Left lobe of liver (tissue), 2 donors: ENCODE measurements at places on chromosomes 2 and 18.
A peak's percentile ranks its signal among the peaks of the same experiment; 100 is the strongest.

- no peak for DNase-seq
Observed at GRCh38 chr2:98569197-98569793, 39.0 kb downstream of the COA5 start.

DNA sequence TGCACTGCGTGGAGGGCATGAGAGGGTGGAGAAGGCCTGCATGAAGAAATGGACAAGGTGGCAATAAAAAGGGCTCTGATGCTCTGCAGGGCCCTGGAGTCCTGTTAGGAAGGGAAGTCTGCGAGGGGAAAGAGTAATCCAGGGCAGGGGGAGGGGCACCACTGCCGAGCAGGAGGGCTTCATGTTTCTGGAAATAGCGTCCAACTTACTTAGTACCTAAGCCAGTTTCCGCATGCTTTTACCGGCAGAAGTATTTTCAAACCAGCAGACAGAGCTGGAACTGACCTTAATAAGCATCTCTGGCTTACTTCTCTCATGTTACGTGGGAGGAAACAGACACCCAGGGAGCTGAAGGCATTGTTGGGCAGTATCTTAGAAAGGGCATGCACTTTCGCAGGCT, 156.7 kb downstream of the GALNT14 start:
- DNase-seq, result no peak

- DNase-seq, result no peak
Observed at GRCh38 chr2:36562973-36563532, 34.9 kb downstream of the FEZ2 start.

GRCh38 chr18:78090584-78090983, 840.9 kb downstream of the GALR1 start:
- DNase-seq, result no peak

DNA sequence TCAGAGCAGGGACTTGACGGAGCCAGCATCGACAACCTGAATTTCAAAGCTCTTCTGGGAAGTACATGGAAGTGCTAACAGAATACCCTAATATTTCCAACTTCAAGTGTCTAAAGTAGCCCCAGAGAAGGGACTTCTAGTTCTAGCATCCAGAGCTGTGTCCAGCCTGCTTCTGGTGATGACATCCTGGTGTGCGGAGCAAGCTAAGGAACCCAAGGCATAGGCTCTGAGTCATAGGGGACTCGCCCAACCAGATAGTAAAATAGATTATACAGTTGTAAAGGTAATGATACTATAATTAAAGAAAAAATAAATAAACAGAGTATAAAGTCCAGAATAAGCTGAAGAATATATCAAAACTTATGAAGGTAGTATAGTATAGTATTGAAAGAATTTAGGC, 108.1 kb upstream of the SERPINE2 start:
- DNase-seq, result no peak

GRCh38 chr2:218995972-218996711, 2.9 kb upstream of the CRYBA2 start:
- peak; percentile 91 for DNase-seq

GRCh38 chr18:7415081-7415894, 151.8 kb upstream of the PTPRM start:
- DNase-seq, result no peak

DNA sequence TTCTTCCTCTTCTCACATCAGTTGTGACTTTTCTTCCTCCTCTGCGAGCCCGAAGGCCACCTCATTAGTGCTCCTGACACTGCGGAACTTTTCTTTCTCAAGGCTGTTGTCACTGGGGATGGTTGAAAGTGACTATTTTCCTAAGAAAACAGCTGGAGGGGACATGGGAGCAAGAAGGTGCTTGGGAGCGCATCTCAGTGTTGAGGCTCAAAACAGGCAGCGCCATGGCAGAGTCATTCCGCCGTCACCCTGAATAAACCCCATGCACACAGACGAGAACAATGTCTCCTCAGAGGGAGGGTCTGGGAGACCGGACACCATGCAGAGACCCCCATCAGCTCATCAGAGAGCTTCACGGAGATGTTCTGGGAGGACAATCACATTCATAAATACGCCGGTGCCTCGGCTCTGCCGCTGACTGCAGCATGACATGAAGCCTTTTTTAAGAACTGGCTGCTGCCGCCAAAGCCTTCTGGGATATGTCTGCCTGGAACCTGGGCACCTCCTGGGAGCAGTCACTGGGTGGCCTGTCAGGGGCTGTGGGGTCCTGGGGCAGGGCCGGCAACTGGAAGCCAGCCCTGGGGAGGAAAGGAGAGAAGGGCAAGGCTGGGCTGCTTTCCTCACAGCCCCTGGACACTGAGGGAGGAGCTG, 19.2 kb downstream of the ATOH8 start:
- DNase-seq, result no peak

GRCh38 chr18:48611203-48611602, 72.4 kb downstream of the CTIF start:
- no peak for DNase-seq

DNA sequence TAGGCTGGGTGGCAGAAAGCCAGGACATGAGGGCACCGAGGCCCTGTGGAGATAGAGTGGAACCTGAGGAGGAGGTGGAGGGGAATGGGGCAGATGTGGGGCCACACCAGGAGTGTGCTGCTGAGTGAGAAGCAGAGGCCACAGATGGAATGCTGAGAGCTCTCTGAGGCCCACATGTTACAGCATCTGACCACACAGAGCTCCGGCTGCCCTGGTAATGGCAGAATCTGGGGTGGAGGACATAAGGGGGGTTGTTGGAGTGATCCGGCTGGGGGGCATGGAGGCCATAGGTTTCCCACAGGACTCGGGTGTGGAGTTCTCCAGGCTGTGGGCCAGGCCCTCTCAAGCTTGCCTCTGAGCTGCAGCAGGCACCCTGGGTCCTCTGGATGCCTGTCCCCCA, 3.8 kb downstream of the MZT2B start:
- DNase-seq, result no peak

- DNase-seq, result no peak
Observed at GRCh38 chr2:39108377-39108776, 12.5 kb downstream of the SOS1 start.

DNA sequence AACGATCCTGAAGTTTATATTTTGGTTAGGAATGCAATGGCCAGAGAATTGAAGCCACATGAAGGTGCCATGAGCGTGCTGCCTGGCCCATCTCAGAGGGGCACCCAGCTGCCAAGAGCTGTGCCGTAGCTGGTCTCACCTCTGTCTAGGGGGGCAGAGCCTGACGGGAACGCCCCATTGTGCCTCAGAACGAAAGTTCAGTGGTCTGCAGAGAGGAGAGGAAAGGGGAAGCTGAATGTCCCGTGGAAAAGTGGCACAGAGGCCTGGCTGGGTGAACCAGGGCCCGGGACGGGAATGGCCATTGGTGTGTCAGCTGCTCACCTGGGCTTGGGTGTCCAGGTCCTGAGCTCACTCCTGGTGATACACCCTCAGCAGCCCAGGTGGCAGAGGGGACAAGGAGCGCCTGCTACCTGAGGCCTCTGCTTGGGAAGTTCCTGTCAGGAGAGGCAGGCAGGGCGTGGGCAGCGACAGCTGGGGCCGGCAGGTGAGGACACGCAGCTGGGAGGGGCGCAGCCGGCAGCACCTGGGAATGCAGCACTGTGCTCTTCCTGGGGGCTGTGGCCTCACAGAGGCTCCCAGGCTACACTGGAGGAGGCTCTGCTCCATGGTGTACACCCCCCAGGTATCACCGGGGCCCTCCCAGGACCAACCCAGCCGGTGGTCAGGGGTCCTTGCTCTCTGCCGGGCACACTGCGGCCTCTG, 67.3 kb downstream of the PARD6G start:
- DNase-seq, result no peak

DNA sequence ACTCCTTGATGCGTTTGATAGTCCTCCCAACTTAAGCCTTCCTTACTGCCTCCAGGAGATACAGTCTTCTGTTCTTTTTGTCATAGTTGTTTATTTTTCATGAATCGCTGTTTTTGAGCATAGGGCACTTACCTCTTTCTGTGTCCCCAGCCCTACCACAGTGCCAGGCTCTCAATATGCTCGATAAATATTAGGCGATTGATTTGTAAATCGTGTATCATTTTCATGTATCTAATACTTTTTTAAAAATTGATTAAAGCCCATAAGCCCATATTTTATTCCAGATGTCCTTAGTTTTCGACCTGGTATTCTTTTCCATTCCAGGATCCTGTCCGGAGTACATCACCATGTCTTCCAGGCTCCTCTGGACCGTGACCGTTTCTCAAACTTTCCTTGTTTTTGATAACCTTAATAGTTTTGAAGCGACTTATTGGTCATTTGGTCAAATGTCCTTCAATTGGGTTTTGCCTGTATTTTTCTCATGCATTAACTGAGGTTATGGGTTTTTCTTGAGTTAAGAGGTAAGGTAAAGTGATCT, 444 bp upstream of the MMADHC start:
- no peak for DNase-seq

DNA sequence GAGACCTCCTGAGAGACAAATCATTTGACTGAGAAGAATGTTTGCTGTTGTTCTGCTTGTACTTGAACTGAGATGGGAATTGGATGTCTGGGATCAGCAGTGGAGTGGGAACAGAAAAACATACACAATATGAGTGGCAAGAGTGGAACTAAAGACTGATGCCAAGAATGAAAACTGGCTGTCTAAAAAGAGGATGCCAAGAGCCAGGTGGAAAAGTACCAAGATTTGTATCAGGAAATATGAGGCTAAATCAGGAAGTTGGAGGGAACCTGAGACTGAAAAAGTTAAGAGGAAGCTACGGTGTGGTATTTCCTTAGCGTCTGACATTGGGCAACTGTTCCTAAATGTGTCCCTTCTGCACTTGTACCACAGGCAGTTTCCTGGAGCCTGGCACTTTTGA, 440.9 kb upstream of the CELF4 start:
- DNase-seq, result no peak

DNA sequence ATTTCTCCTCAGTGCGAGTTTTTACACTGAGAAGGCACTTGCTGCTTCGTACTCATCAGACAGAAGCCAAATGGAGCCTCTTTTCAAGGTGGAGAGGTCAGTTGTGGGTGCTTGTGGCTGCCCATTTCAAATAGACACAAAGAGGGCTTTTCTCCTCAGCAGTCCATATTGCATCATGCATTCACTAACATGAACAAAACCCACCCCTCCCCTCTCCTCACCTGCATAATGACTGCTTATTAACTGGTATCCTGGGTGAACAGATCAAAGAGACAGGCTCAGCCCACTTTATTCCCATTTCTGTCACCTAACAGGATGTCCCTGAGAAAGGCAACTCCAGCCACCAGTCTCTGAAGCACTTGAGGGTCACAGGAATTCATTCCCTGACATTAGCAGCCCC, 28.9 kb downstream of the KLF7 start:
- no peak for DNase-seq

DNA sequence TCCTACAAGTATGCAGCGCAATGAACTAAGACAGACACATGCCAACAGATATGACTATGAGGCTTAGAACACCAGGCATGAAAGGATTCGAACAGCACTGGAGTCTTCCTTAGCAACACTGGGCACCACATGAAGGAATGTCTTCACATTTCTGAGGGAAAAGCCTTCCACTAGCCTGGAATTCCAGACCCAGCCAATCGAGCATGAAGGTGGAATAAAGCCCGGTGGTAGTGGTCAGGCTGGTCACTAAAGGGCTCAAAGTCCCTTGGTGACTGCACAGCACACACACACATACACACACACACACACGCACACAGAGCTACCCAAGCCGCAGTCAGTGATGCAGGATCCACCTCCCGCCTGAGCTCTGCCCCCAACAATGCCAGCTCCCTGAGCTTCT, 19.7 kb upstream of the SFXN5 start:
- DNase-seq, result peak; percentile 65

DNA sequence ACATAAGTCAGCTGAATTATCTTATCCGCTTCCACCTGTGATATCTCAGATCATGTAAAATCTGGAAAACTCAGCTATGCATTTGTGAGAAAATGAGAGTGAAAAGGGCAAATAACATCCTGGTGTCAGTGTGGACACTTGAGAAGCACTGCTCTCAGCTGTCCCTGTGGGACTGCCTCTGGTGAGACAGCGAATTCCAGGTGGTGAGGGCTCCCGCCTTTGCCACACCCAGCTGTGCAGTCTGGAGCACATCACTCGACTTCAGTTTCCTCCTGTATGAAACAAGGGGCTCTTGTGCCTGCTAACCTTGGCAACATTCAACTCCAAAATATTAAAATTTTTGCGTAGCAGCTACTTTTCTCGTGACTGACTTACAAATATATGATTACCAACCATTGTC, 194.9 kb upstream of the BOD1L2 start:
- no peak for DNase-seq

DNA sequence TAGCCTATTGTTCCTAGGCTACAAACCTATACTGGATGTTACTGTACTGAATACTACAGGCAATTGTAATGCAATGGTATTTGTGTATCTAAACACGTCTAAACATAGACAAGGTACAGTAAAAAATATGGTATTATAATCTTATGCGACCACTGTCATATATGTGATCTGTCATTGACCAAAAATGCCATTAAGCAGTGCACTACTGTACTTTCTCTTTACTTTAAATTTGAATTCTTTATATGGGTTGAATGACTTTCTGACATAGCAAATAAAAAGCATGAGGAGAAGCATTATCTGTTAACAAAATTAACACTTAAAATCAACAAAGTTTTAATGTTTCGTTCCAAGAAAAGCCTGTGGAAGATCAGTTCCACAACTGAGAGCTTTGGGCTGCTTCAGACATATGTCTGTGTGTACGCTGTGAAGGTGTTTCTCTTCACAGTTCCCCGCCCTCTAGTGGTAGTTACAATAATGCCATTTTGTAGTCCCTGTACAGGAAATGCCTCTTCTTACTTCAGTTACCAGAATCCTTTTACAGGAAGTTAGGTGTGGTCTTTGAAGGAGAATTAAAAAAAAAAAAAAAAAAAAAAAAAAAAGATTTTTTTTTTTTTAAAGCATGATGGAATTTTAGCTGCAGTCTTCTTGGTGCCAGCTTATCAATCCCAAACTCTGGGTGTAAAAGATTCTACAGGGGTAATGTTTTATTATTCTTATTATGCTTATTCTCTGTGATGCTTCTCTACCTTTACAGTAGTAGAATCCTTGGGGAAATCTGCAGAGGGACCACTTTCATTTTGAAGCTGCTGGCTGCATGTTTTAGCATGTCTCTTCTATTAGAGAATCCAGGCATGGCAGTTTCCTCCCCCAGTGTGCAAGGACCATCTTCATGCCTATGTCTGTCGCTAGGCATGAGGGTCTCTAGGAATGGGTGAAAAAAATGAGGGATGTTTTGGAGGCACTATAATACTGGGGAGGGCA, 54.5 kb downstream of the SCN2A start:
- DNase-seq, result no peak

DNA sequence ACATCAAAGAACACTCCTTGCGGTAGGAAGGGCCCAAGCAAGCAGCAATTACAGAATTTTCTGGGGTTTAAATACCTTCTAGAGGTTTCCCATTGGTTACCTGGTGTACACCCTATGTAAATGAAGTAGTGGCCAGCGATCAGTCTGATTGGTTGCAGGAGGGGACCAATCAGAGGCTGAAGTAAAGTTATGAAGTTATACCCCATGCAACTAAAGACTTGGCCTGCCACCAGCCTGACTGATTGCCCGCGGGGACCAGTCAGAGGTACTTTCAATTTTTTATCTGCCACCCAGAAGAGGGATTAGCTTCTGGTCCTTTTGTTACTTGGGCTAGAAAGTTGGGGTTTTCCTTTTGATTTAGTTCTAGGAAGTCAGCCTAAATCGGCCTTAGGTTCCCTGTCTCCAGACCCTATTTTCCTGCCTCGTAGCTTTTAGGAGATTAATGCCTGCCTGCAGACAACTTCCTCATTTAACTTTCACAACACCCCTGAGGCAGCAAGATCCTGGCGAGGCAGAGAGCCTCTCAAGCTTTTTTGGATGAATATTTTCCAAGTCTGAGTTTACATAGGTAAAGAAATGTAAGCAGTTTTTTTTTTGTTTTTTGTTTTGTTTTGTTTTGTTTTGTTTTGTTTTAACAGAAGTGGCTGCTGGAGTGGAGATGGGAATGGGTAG, 1.5 kb upstream of the DGUOK start:
- DNase-seq, result no peak

- DNase-seq, result no peak
Observed at GRCh38 chr2:54924121-54924520, 126.1 kb downstream of the RTN4 start.
